ENCODE measurements at places on chromosomes 2 and 18.
A peak's percentile ranks its signal among the peaks of the same experiment; 100 is the strongest.

- DNase-seq = no peak
Observed at GRCh38 chr2:212073360-212073759, 465.2 kb downstream of the ERBB4 start.

DNA sequence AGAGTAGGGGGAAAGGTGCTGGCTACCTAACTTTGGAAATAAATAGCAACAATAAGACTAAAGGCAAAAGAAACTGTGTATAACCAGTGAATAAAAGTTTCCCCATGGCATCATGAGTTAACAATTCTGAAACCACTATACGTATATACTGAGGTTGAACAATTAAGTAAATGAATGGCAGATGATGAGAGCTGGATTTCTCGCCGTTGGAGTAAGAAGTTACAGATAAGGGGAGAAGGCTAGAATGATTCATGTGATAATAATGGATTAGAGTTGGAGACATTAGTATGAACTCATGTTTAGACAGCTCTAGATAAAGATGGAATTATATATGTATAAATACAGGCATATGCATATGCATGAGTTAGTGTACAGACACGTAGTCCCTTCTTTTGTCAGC is 152.7 kb downstream of the UBR3 start:
- DNase-seq = no peak

DNA sequence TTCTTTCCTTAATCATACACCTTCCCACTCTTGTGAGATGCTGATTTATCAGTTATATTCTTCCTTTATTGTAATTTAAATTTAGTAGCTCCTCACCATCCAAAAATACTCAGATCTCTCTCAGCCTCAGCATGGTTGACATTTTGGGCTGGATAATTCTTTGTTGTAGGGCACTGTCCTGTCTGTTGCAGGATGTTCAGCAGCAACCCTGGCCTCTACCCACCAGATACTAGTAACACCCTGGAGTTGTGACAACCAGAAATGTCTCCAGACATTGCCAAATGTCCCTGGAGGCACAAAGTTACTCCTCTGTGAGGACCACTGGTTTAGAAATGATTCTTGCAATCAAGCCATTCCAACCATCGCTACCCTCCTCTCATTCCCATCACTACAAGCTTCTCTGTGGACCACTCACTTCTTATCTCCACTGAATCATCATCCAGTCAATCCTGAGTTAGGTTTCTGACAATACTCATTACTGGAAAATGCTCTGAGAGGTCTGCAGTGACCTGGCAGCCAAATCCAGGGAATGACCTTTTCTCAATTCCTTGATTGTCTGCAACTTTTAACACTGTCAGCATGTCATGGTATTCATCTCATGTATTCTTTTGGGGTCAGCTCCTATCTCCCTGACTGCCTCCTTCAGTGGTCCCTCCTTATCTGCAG is 43.3 kb downstream of the OSBPL6 start:
- DNase-seq = no peak

DNA sequence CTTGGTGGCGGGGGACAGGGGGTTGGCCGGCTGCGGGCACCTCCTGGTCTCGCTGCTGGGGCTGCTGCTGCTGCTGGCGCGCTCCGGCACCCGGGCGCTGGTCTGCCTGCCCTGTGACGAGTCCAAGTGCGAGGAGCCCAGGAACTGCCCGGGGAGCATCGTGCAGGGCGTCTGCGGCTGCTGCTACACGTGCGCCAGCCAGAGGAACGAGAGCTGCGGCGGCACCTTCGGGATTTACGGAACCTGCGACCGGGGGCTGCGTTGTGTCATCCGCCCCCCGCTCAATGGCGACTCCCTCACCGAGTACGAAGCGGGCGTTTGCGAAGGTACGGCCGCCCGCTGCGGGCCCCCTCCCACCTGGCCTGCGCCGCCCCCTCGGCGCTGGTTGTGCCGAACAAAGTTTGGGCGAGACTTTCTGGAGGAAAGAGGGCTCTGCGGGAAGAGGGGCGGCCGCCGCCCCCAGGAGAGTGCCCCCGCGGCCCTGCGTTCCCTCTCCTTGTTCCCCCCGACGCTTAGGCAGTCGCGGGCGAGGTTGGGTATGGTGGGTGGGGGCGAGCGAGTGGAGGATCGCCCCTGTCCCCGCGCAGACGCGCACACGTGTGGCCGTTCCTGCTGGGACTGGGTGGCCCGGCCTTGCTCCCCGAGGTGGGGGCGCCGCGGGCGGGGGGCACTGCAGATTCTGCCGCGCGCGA is 866 bp downstream of the CRIM1 start:
- peak; percentile 13 for DNase-seq

- no peak for DNase-seq
Observed at GRCh38 chr2:149994057-149994728, 406.6 kb upstream of the MMADHC start.

- no peak for DNase-seq
Observed at GRCh38 chr2:154495455-154495868, 203.0 kb upstream of the KCNJ3 start.

DNA sequence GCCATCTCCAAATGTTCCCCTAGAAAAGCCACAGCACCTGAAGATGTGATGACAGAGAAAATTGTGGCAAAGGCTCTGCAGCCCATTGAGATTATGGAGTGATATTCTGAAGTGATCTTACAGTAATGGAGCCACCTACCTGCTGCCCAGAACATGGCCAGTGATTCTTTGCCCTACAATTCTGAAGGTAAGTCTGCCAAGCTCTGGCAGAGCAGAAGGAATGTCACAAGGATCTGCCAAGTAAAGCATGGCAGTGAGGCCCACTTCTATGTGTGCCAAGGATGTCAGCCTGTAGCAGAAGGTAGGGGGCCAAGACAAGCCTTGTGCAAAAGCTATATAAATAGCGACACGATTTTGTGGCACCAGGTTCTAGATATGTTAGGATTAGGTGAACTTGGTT is 155.1 kb downstream of the RND3 start:
- DNase-seq = no peak

- DNase-seq = no peak
Observed at GRCh38 chr18:59699061-59699460, 1.8 kb upstream of the CCBE1 start.

DNA sequence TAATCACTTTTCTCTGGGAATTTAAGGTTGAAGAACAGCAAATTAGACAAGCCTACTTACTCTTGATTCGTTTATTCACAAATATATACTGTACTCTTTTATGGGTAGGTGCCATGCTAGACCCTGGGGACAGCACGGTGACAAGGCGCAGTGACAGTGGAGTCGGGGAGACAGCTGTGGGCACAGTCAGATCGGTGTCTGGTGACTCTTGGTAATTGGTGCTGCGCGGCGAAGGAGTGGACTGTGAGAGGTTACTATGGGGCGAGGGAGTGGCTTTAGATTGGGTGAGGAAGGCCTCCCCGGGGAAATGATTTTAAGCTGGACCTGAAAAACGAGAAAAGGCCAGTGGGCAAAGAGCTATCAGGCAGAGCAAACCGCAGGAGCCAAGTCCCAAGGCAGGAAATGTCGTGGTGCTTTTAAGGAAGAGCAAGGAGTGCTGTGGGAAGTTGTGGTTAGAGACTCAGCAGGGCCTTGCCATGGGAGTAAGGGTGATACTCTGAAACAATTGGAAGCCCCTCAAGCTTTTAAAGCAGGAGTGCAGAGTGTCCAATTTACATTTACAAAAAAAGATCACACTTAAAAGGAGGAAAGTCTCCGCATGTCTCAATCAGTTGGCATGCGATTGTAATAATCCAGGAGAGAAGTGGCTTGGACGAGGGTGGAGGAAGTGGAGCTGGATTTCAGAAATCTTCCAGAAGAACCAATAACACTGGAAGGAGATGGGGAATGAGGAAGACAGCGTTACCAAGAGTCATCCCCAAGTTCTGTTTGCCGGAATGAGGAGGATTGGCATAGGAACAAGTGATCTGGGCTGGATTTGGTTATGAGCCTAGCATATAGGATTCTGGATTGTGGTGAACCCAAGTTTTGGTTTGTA is 36.1 kb upstream of the TXNDC2 start:
- no peak for DNase-seq

- no peak for DNase-seq
Observed at GRCh38 chr2:107028661-107029060, 142.7 kb upstream of the ST6GAL2 start.

DNA sequence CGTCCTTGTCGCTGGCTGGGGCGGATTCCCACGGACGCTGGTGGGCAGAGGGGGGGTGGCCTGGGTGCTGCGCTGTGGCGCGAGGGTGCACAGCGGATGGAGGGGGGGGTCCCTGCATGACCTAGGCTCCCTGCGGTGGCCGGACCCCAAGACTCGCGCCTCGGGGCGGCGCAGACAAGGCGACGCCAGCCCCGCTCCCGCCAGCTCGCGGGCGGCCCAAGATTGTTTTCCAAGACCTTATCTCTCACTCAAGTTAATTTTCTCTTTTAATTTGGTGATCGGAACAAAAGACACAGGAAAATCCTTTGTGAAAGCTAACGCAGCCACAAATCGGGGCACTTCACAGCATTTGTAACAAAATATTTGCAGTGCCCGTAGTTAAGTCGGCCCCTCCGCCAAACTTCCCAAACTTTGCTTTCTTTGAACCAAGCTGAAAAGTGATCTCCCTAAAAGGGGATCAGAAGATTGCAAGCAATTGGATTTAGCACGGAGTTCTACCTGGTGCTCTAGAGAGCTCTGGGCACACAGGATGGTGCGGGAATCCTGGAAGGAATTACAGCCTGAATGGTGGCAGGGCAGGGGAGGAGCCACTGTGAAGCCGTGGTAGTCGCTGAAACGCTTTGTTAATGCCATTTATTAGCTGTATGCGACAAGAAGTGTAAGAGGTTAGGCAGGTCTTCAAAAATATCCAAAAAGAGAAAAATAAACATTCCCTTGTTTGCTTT is 4.8 kb upstream of the ID2 start:
- no peak for DNase-seq

DNA sequence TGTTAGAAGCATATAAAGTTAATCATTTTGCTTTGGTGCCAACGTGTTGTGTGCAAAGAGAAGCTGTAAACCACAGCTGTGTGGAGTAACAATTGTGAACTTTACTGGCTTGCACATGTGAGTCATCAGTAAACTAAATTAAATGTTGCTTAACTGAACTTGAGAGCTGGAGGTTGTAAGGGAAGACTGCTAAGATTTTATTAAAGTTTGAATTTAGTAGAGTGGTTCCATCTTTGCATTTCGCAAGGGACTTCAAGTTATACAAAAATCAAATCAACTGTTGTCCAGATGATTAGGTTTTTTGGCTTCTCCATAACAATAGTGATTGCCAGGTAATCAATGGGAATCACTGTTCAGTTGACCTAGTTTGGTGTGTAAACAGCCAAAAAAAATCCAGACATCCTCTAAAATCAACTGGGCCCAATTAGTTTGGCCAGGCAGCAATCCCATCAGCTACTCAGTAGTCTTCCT is 247.4 kb downstream of the MYO3B start:
- no peak for DNase-seq

GRCh38 chr2:85309699-85310321 is 18.0 kb downstream of the TGOLN2 start:
- no peak for DNase-seq

GRCh38 chr18:57587098-57587661 is 678 bp upstream of the FECH start:
- no peak for DNase-seq

- DNase-seq = no peak
Observed at GRCh38 chr2:222372993-222373392, 51.4 kb upstream of the SGPP2 start.

- no peak for DNase-seq
Observed at GRCh38 chr2:209570194-209570593, 146.3 kb downstream of the MAP2 start.

DNA sequence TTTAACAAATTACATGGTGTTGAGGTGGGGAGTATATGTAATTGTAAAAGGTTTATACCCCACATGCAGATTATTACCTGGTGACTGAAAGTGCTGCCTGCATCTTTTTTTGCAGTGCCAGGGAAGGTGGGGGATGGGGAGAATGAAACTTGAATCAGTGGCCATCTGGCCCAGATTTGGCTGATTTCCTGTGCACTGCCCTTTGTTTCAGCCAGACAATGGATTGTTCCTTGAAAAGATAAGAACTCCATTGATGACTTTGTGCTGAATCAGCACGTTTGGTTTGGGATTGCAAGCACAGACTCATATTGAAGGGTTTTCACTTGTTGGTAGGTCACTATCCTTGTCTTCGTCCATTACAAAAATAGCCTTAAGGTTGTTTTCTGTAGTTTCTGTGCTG is 20.9 kb downstream of the GREB1L start:
- DNase-seq = no peak

DNA sequence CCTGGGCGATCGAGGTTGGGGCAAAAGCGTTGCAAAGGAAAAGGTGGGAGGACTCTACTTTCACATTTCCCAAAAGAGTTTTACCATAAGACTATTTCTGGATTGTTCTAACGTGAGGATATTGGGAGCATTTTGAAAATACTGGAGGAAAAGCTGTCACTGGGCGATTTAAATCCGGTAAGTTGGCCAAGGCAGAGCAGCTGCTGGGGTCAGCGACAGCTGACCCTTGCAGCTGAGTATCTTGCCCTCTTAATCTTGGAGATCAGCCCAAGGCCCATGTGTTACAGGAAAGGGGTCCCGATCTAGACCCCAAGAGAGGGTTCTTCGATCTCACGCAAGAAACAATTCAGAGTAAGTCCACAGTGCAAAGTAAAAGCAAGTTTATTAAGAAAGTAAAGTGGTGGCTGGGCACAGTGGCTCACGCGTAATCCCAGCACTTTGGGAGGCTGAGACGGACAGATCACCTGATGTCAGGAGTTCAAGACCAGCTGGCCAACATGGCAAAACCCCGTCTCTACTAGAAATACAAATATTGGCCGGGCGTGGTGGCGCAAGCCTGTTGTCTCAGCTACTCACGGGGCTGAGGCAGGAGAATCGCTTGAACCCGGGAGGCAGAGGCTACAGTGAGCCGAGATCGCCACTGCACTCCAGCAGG is 964 bp upstream of the ST3GAL5 start:
- DNase-seq = no peak

DNA sequence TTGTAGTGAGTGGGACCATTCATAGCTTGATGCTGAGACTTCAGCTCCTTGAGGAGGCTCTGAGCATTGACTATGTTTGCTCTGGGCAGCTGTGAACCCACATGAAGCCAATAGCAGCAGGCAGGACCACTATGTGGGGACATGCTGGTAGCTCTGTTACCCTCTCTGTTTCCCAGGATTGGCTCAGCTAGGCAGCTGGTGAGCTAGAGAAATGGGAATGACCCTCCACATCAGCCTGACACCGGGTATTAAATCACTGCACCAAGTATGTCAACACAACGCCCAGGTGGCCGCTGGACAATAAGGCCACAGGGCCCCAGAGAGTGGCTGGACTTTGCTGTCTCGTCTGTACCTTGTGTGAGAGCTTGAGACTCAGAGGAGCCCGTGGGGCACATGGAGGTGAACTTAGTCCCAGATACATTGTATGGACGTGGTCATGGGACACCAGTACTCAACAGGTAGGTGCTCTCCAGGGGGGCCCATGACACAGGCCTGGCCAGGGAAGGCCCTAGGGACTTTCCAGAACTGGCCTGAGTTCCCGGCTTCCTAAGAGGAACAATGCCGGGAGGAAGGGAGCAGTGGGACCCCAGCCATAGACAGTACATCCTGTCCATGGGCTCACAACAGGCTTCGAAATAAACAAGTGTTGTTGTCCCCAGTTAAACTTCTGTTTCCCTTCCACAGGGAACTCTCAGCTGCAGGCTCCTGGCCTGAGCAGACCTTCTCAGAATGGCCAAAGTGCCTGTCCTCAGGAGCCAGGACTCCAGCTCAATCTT is 35.2 kb downstream of the HS1BP3 start:
- DNase-seq = no peak
